ENCODE measurements at places on chromosomes 3 and 15.

GRCh38 chr3:178246004-178246403 lies 290.2 kb upstream of the KCNMB2 start:
- DNase-seq, result no peak

- DNase-seq, result no peak
Observed at GRCh38 chr15:66149871-66150270, 103.7 kb downstream of the MEGF11 start.

GRCh38 chr3:115388166-115388565 lies 235.1 kb upstream of the GAP43 start:
- DNase-seq, result no peak

GRCh38 chr3:172261054-172261453 lies 187.2 kb downstream of the GHSR start:
- DNase-seq, result no peak

- DNase-seq, result no peak
Observed at GRCh38 chr3:193662757-193663322, 69.8 kb downstream of the OPA1 start.

DNA sequence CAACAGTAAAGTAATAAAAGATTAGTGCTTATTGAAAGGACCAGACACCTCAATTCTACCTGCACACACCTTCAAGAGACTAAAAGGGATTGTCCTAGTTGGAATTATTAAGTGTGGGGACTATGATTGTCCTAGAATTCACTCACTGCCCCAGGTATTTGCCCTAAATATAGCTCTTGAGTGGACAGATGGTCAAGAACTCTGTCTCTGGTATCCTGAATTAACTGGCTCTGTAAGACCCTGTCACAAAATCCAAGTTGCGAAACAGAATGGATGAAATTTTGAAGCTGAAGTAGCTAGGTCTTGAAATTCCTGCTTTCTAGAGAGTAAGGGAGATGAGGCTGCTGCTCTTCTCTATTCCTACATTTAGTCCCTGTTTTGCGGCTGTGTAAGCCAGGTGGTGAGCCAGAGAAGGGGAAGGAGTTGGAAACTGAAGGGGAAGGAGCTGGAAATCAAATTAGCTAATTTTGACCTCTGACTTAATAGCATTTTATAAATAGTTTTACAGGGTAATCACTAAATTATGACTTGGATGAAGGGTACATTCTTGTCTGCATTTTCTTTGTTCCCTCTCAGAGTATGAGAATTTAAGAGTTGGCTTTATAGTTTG lies 34.5 kb downstream of the KBTBD12 start:
- no peak for DNase-seq

DNA sequence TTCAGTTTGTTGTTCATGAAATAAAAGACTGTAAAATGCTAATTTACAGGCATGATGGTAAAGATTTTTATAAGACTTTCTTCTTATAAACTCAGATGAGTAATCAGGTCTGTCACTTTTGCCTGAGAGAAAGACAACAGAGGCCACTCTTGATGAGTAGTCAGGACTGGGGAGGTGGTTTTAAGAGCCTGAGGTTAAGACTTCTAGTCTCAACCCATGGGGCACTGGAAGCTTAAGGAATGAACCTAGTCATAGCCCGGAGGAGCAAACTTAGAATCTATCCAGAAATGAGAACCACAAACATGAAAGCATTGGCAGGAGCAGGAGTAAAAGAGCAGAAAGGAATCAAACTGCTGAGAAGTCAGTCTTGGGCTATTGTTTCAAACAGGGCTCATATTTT lies 846.3 kb upstream of the ARPP21 start:
- DNase-seq, result no peak

- no peak for DNase-seq
Observed at GRCh38 chr15:44790215-44790614, 53.9 kb downstream of the TRIM69 start.

DNA sequence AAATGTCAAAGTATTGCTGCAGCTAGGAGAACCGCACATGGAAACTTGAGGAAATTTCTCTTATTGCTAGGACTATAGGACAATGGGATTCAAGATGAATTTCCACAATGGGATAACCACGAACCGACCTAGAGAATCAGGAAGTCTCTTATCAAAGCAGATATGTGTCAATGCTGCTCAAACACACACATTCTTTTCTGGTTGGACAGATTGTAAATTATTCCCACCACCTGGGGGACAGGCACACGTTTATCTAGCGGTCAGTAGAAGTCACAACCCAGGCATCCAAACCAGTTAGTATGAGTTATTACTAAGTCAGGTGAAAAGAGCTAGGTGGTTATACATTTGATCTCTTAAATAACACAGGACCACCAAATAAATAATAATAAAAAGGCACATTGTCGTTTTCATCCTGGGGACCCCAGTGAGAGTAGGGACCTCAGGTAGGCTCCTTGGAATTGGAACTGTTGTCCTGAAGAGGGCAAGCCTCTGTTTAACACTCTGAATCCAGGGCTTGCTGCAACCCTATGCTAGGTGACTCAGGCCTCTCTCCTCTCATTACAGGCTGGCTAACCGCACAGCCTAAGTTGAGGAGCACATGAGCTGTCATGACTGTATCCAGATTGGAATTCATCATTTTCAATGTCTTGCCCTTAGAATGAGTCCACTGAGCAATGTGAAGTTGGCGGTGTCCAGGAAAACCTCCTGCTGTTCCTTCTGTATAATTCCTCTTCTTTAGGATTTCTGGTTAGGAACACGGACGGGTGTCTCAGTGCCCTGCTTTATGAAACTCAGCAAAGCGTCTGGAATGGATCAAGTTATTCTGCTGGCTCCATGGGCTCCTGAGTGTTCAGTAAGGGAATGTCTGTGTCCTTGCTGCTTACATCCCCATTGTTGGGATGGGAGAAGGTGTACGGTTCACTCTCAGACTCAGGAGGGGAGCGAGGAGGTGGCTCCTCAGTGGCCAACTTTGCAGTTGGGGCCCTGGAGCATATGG lies 59.0 kb downstream of the CLEC3B start:
- DNase-seq, result no peak

GRCh38 chr15:69834761-69835160 lies 263.0 kb downstream of the TLE3 start:
- DNase-seq, result no peak

- no peak for DNase-seq
Observed at GRCh38 chr3:48413611-48414010, 16.3 kb downstream of the PLXNB1 start.

GRCh38 chr15:80615783-80616391 lies 79.2 kb upstream of the ABHD17C start:
- no peak for DNase-seq

GRCh38 chr3:129532261-129532660 lies 3.8 kb downstream of the RHO start:
- no peak for DNase-seq

GRCh38 chr15:69606921-69607500 lies 154.4 kb downstream of the RPLP1 start:
- DNase-seq, result no peak

DNA sequence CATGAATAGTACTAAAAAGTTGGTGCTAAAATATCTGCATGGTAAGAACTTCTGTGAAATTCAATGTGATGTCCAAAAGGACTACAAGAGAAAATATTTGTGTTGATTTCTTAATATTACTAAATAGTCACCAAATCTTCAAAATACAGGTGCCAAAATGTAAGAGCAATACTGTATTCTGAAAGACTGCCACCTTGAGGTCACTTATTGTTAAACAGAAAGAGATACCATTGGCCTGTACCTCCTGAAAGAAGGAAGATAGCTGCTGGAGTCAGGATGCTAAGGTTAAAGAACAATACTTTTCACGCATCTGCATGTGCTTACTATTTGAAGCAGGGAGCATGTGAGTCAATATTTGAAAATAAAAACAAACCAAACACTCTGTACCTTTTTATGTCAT lies 72.0 kb upstream of the LSAMP start:
- DNase-seq, result no peak

DNA sequence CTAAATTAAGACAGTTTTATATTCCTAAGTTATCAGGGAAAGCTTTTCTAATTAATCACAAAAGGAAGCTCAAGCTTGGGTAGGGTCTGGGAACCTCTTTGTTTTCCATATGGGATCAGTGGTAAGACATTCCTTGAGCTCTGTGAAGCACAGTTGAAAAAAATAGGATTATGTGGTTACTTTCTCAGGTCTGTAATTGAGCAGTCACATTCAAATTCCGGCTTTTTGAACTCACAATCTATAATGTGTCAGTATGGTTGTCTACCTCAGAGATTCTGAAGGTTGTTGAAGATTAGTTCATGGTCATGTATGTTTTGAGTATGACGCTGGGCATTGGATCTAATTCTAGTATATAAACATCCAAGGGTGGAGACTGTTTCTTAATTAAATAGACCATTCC lies 364.5 kb downstream of the LPP start:
- DNase-seq, result no peak

DNA sequence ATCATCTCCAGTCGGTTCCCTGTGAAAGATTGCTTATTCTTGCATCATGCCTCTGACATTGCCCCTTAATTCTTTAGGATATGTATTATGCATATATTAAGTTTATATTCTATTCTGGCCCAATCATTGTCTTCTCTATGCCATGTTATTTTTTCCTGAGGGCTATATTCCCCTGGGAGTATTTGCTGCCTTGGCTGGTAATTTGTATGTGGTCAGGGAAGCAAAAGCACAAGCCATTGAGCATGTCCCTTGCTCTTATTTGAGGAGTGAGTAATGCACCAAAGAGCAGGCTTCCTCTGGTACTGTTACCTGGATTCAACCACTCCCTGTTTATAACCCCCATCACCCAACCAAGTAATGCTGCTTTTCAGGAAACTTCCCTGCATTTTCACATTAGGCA lies 36.3 kb downstream of the STAC start:
- no peak for DNase-seq

DNA sequence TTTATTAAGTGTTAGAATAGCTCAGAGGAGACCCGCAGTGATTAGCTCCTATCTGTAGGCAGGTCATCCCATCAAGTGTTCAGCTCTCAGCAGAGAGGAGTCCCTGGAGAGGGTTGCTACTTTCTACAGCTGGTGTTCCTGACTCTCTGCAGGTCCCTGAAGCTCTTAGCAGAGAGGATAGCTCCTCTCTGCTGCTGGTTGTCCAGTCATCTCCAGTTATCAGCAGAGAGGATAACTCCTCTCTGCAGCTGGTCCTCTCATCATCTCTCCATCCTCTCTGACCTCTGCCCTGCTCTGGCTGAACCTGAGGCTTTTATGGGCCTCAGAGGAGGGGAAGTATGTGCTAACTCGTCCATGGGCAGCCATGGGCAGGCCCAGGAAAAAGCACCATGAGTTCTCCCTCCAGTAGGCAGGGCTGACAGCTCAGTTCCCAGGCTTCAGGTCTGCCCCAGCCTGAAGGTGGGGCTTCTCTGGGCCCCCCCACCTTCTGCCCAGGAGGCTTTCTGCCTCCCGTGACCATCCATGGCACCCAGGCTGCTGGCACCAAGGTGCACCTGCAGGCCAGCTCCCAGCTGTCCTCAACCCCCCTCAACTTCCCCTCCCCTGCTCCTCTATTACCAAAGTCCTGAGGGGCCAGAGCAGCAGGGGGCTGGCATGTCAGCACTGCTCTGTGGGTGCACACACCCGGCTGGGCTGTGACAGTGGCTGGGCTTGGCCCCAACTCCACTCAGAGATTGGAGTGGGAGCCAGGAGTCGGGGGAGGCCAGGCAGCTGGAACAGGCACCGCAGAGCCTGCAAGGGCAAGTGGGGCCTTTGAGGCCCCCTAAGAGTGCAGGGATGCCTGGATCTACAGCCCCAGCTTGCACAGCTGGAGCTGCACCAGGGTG lies 98.9 kb upstream of the FRMD4B start:
- no peak for DNase-seq

DNA sequence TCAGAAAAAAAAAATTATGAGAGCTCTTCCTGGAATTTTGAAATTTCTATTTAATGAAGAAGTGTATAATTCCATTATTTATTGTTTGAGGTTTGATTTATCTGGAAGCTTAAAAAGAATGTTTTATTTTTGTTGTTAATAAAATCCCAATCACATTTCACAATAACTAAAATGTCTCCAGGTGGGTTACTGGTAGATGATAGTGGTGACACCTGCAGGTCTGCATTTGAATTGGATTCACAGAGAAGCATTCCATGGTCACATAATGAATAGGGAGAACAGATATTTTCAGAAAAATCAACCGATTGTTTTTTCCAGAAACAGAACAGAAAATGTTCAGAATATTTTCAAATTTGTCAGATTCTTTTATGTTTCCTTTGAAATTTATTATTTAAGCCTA lies 48.3 kb downstream of the ASB7 start:
- DNase-seq, result no peak

DNA sequence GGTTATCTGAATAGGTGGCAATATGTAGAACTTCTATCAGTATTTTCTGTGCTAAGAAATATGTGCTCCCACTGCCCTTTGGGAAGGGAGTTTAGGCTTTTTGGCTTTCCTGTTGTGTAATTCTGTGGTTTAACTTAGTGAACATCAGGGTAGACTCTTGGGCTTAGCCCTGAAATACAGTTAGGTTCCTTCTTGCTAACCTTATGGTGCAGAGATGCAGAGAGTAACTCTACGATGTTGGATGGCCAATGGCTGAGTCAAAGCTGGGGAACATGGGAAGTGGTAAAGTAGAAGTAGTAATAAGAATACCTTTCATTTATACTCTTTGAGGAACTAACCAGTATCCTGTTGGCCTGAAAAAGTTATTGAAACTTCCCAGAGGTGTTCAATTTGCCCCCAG lies 80.8 kb upstream of the IL12A start:
- DNase-seq, result no peak

DNA sequence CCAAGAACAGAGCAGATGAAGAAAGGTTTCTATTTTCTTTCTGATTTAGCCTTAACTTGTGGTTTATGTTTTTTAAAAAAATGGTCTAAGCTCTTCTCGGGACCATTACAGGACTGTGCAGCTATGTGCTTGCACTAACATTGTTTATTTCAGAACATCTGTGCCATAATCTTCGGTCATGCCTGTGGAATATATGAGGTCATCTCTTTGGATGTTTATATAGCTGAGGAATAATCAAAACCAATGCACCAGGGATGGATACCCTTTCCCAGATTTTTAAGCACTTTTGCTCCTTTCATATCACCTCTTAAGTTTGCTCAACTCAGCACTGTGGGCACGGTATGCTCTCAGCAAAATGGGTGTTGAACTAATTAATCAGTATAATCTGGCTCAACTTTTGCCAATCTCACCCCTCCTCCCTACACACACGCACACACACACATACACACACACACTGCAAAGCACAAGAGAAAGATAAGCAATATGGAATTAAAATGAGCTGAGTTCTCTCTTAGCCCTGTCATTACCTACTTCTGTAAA lies 268.5 kb upstream of the TMC3 start:
- no peak for DNase-seq

GRCh38 chr3:46854555-46854991 lies 8.7 kb downstream of the MYL3 start:
- no peak for DNase-seq

DNA sequence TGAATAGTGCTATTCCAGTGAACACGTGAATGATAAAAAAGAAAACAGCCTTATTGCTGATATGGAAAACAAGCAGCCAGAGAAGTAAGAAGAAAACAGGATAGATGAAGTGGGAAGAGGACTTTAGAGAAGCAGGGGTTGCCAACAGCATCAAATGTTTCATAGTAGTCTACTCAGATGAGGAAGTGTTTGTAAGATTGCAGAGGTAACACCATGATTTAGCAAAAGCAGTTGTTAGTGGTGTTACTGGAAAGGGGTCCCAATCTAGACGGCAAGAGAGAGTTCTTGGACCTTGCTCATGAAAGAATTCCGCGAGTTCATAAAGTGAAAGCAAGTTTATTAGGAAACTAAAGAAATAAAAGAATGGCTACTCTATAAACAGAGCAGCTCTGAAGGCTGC lies 108.8 kb upstream of the MCTP2 start:
- no peak for DNase-seq
